ENCODE measurements at places on chromosomes 12 and 14.

- no peak for DNase-seq
Measured at GRCh38 chr12:51951843-51952722, 584 bp downstream of the ACVR1B start.

- no peak for DNase-seq
Measured at GRCh38 chr12:109069307-109070271, 17.2 kb downstream of the USP30 start.

- DNase-seq = no peak
Measured at GRCh38 chr12:30996255-30996654, 69.7 kb downstream of the TSPAN11 start.

GRCh38 chr12:66665435-66665985 is 13.4 kb downstream of the GRIP1 start:
- no peak for DNase-seq

DNA sequence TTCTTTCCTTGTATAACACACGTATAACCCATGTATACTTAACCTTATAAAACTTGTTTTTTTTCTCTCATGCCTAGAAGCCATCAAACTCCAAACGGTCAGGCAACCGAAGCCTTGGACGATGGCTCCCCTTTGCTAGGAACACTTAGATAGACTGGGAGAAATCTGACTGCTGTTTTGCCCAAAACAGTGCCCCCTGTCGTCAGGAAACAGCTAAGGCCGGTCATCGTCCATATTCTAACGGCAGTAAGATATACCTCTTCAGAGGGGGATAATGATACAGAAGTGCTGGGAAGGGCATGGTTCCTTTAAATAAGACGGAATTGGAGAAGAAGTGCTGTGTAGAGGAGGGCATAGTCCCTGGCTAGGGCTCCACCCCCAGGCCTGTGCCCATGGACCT is 130.5 kb downstream of the SLC41A2 start:
- DNase-seq = no peak

- no peak for DNase-seq
Measured at GRCh38 chr12:80100591-80100990, 1.3 kb downstream of the OTOGL start.

GRCh38 chr14:51012055-51012454 is 67.8 kb upstream of the PYGL start:
- DNase-seq = no peak

- DNase-seq = no peak
Measured at GRCh38 chr14:69682136-69682535, 70.7 kb downstream of the SUSD6 start.

DNA sequence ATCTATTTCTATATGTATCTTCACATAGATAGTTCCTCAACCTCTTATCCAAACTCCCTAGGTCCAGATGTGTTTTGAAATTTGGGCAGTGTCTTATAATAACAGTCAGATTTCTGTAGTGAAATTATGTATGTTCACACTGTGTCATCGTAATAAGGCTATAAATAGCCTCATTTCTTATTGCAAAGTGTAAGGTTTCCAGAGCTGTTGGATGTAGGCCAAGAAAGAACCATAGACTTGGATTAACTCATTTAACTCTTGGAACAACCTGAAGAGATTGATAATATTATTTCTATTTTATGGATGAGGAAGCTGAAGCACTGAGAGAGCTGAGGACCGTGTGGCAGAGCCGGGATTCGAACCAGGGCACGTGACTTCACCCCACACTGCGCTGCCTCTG is 49.0 kb upstream of the PIWIL1 start:
- no peak for DNase-seq

DNA sequence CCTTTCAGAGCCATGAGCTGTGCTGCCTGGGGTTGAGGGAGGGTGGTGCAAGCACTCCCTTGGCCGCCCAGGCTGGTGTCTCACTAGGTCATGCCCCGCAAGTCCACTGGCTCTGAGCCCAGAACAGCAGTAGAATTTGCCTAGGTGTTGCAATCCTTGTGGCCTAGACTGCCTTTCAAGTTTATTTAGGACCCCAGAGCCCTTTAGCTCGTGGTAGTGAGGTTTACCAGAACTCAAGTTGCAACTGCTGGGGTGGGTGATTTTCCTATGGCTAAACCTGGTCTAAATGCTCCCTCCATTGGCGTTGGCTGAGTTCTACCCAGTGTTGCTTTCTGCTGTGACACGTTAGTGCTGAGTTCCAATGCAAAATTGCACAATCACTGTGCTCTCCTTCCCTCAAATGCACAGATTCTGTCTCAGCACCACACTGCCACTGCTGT is 287.2 kb downstream of the BCAT1 start:
- DNase-seq = no peak

- DNase-seq = no peak
Measured at GRCh38 chr14:100031506-100032281, 33.5 kb upstream of the EVL start.

- DNase-seq = no peak
Measured at GRCh38 chr12:48197549-48197970, 5.5 kb downstream of the OR10AD1 start.

DNA sequence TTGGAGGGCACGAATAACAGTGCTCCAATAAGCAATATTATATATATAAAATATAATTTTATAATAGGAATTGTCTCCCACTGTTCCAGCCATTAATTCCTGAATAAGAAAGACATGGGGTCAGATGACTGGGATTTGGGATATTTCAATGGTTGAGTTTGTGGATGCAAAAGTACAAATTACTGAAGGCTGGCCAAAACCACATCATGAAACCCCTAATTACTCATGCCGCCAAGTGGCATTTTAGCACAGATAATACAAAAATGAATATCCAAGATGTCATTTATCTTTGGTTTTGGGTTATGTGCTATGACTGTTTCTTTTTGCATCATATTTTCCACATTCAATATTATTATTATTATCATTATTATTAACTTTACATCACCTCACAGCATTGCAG is 261.4 kb upstream of the TBX3 start:
- DNase-seq = no peak

DNA sequence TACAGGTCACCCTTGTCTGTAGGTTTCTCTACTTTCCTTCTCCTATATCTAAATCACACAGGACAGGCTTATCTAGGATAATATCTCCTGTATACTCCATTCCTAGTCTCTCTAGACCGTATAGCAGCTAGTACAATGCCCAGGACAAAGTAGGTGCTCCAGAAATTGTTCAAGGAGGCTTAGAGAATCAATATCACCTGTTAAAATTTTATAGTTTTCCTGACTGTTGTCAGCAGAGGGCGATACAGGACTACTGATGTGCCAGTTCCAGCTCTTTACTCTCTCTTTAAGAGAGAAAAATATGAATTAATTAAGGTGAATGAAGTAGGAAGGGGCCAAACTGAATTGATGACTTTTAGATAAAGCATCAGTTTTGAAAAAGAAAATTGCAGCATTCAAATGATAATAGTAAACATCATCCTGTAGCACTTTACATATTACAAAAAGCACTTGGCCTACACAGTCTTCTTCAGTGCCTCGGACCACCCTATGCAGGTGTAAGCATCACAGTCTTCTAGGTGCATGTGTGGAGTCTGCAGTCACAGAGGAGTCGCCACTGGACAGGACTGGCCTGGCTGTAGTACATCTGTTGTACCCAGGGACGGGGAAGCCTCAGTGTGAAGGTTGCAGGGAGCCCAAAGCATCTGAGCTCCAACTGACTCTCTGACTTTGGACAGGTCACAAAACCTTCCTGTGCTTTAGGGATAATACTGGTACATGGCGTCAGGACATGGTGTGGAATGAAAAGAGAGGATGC is 61.9 kb upstream of the MAX start:
- no peak for DNase-seq

DNA sequence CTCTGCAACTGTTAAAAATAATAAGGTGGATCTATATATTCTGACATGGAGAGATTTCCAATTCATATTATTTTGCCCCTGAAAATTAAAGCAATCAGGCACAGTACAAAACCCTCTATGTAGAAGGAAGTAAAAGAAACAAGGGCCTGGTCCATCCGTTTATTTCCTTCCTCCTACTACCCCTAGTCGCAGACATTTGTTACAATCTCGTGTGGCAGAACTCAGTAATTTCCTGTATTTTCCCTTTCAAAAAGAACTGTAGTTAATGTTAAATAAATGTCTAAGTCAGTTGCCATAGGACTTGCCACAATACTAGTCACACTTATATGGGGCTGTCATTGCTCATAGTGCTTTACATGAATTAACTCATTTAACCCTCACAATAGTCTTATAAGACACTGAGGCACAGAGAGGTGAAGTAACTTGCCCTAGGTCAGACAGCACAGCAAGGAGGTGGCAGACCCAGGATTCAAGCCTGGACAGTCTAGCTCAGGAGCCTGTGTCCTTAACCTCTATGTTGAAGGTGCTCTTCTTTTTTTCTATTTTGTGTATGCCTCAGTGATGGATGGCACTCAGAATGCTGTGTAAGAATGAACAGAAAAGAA is 24.2 kb downstream of the NINJ2 start:
- DNase-seq = no peak

- no peak for DNase-seq
Measured at GRCh38 chr12:130796985-130797686, 41.9 kb downstream of the STX2 start.

DNA sequence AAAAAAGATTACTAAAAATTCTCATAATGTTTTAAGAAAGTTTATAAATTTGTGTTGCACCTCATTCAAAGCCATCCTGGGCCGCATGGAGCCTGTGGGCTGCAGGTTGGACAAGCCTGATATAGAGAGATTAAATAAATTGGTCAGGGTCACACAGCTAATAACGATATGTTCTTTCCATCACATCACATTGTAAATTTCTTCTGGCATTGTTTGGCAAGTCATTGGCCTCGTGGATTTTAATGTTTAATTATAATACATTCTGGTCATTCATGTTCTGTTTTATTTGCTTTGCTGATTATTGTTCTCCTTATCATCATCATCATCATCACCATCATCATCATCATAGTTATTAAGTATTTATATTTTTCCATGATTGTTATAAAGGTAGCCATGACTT is 157.3 kb downstream of the DIO2 start:
- DNase-seq = no peak

GRCh38 chr14:31312934-31313333 is 105.3 kb upstream of the HECTD1 start:
- DNase-seq = no peak

DNA sequence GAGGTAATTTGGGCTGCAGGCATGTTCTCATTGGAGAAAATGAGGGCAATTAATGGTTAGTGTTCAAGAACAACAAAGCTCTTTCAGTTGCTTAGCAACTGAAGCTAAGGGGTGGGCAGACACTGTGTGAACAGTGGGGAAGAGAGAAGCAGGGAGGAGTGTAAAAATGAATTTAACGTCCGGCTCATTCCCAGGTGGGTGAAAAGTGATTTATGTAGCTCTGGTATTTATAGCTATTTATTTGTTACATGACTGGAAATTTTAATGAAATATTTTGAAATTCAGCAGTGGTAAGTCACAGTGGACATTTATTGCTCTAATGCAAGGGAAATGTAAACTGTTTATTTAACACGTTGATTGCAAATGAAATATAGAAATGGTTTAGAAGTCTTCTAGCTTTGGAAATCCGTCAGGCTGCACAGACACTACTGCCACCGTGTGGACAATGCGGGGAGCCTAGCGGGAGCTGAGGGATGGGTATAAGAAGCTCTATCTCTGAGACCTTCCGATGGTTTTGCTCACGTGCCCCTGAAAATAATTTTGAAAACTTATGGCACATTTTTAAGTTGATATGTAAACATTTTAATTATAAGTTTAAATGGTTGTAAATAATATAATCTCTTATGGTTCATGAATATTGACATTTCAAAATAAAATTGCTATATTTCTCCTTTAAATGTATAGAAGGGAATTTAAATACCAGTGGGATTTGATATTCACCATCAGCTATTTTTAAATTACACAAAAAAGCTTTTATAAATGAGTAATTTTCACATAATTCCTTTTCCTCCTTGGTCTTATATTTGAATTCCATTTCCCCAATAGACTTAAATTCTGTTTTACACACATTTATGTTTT is 54.4 kb downstream of the E2F7 start:
- no peak for DNase-seq

DNA sequence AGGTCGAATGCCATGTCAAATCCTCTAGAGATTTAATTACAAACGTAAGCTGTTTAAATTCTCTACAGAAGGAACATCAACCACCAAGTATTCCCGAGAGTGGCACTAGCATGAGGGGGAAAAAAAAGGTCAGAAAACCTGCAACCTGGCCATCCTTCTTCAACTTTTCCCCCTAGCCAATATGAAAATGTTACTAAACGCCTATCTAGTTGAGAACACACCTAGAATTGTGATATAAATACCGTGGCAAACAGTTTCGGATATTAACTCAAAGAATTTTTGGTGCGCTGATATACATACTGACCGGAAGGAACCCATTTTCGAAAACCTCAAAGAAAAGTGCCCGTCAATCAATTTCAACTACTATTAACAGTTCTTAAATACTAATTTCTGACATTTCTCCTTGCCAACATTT is 1.8 kb downstream of the HNRNPC start:
- DNase-seq = no peak

DNA sequence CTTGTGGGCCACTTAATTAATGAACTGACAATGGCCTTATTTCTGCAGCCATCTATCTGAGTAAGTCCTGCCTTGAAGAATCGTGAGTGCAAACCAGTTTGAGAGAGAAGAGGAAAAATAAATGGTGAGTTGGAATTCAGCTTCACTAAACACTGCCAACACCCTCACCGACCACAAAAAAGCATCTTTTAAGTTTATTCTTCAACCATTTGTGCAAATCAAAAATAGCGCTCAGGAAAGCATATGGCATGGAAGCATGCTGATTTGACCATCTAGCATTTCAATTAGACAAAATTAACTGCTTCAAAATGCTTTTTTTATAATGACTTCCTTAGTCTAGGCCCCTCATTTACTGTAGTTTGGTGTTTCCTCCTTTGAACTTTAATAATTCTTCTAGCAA is 294.0 kb downstream of the PPFIA2 start:
- no peak for DNase-seq

GRCh38 chr12:46219877-46220655 is 48.8 kb downstream of the SLC38A1 start:
- no peak for DNase-seq

DNA sequence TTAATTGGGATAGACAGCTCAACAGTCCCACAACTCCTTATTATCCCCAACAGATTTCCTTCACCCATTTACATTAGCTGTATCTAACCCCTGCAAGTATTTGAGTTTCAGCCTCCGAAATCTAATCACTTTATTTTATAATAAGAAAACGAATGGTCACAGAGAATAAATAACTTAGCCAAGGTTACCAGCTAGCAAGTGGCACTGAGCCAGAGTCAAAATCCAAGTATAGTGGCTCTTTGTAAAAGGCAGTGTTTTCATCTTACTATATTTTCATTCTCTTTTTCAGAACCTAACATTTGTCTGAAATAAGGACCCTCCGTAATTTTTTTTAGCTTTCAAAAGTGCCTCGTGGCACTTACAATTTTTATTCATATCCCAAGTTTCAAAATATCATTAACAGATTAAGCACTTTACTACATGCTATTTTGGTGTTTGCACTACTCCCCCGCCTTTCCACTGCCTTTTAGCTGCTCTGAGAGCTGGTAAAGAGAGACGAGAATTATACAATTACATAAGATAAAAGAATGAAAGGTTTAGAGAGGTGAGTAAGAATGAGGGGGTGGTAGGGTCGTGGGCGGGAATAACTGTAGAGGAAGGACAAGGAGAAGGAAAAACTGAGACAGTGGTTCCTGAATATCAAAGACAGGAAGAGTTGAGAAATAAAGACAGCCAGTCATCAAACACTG is 3.7 kb upstream of the USP15 start:
- DNase-seq = no peak

- no peak for DNase-seq
Measured at GRCh38 chr14:70317969-70318634, 41.4 kb downstream of the COX16 start.
